ENCODE measurements at places on chromosomes 5 and 9.

DNA sequence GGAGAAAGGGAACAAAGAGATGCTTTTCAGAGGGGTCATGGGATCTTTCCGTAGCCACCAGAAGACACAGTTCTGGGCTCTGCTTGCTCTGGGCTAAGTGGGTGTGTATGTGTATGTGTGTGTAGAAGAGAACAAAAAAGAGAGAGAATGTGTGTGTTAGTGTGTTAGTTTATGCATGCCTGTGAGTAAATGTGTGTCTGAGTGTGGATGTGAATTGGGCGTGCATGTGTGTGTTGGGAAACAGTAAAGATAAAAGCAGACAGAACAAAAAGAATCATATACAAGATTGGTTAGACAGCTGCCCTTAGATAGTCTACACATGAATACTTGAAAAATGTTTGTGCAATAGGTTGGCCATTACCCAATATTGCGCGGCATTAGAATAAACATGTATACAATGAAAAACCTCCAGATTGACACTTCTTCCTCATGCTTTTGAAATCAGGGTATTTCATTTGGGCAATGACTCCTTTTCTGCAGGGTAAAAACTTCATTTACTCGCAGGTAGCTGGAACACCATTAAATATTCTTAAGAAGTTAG, 36.5 kb upstream of the HSPA9 start:
- H3K36me3 ChIP-seq = no peaks in the 10 kb centered on the region
- H3K4me3 ChIP-seq = no peak overlapping the region
- H3K4me1 ChIP-seq = no peaks in the 10 kb centered on the region

DNA sequence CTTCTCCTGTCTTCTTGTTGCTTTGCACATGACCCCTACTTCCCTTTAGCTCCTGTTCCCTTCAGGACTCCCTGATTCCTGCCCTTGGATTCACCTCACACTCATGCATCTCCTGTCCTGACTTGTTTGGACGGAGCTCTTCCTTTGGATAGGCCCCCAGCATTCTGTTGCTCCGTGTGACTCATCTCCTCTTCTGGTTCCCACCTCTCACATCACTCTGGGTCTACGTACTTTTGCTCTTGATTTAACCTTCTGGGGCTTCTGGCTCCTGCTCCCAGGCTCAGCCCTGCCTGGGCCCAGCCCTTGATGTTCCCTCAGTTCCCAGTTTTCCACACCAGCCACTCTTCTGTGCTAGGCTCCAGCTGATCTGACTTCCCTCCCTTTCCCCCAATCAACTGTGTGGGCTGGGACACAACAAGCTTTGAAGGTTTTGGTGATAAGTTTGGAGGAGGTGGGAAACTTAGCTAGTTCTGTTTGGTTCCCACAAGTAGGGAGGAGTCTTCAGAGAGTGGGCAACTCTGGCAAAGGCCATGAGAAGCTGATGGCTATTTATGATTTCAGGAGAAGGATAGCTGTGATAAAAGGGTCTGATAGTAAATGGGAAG, 331.5 kb downstream of the ARHGEF28 start:
- no peak overlapping the region for H3K4me3 ChIP-seq
- no peaks in the 10 kb centered on the region for H3K36me3 ChIP-seq
- no peak for DNase-seq

- no peaks in the 10 kb centered on the region for H3K27me3 ChIP-seq
- no peak overlapping the region for H3K4me3 ChIP-seq
- H3K27ac ChIP-seq = no peak overlapping the region
- DNase-seq = no peak
- H3K36me3 ChIP-seq = no peaks in the 10 kb centered on the region
Measured at GRCh38 chr5:4197151-4197550, 601.5 kb downstream of the IRX1 start.

DNA sequence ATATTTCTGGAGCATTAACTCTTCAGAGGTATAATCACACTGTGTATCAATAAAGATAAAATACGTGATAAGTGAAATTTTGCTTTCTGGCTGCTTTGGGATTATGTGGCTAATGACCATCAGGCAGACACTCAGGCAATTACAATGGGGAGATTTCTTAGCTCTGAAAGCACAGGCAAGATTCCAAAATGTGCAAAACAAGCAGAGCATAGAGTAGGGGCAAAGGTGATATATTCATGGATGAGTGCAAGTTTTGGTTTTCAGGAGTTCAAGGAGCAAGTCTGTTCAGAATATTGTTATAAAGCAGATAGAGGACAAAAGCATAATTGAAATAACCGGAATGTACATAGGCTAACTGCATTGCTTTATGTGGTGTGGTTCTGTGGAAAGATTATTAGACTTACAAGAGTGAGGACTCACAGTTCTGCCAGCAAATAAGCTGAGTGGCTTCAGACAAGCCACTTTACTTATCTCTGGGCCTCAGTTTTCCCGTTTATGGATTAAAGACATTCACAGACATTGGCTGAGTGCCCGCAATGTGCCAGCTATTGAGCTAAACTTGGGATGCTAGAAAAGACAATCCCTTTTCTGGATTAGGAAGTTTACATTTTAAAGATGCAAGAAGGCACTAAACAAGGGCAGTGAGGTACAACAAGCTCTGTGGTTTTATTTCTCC, 945.6 kb upstream of the ARRDC3 start:
- no peaks in the 10 kb centered on the region for H3K4me1 ChIP-seq
- H3K27ac ChIP-seq = no peak overlapping the region
- H3K27me3 ChIP-seq = no peaks in the 10 kb centered on the region
- H3K36me3 ChIP-seq = no peaks in the 10 kb centered on the region

All from activated T-helper 1 cell treated with anti-CD3 and anti-CD28 coated beads, Interleukin-12 subunit alpha, Interleukin-12 subunit beta, Interleukin-2, Interleukin-4 antibody, amounts not matched to agents 30 ng/mL and 10 ng/mL and 1 ng/mL, durations not matched to agents 14 hours and 24 hours and 36 hours (primary cell).